ENCODE measurements at places on chromosomes 11 and 22.

DNA sequence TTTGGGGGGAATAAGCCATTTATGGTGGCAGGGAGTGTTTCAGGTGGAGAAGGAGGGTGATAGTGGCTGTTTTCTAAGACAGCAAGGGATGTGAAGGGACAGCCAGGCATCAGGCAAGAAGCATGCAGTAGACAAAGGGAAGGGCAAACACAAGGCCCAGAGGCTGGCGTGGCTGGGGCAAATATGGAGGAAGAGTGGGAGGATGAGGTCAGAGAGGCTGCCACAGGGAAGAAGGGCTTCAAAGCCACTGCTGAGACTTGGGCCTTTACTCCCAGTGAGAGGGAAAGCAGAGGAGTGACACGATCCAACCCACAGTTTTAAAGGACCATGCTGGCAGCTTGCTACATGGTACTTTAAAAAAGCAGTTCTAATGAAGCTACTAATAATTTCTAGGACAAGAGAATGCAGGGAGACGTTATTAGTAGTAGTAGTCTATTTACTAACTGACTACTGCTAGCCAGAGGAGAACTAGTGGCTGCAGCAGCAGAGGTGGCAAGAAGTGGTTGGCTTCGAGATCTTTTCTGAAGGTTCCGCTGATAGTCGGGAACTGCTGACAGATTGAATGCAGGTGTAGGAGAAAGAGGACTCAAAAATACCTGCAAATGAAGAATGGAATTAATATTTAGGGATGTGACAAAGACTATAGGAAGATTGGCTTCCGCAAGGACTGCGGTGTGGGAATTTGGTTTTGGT is 13.7 kb downstream of the KMT5B start:
- no peak for DNase-seq

GRCh38 chr22:40137132-40137531 is 40.6 kb upstream of the TNRC6B start:
- DNase-seq: no peak

GRCh38 chr11:33543823-33544222 is 156.8 kb downstream of the C11orf91 start:
- DNase-seq: no peak

- DNase-seq: no peak
These were observed 602.2 kb downstream of the BUD13 start for GRCh38 chr11:116170526-116171120.

- DNase-seq: no peak
These were observed 614 bp downstream of the NR1H3 start for GRCh38 chr11:47258317-47258902.

DNA sequence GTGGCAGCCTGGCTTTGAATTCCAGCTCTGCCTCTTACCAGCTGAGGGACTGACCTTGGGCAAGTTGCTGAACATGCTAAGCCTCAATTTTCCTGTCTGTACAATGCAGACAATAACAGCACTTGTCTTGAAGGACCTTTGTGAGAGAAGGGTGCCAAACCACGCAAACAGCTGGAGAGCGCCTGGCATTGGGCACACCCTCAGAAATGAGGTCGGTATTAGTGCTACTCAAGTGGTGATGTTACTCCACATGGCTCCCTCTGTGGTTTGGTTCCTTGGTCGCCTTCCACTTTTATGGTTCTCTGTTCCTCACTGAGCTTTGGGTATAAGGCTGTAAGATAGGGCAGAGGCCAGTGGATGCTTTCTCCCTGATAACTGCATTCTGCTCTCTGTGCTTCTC is 8.2 kb downstream of the UBASH3B start:
- DNase-seq: peak; percentile 16

GRCh38 chr22:44668190-44668885 is 33.7 kb upstream of the PRR5 start:
- no peak for DNase-seq

DNA sequence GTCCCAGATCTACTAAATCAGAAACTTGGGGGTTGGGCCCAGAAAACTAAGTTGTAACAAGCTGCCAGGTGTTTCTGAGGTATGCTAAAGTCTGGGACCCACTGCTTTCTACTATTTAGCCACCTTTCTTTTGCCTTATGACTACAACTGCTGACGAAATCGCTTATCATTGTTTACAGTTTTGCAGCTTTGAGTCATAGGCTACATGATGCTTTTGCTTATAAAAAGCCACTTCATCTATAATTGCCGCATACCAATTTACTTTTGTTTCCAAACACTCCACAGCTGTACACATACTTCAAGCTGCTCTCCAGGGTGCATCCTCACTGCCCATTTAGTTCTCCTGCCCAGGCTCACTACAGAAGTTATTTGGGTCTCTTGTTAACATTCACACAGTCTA is 144.7 kb downstream of the ENTHD1 start:
- DNase-seq: peak; percentile 6

GRCh38 chr11:130416906-130417305 is 11.5 kb downstream of the ADAMTS8 start:
- no peak for DNase-seq

DNA sequence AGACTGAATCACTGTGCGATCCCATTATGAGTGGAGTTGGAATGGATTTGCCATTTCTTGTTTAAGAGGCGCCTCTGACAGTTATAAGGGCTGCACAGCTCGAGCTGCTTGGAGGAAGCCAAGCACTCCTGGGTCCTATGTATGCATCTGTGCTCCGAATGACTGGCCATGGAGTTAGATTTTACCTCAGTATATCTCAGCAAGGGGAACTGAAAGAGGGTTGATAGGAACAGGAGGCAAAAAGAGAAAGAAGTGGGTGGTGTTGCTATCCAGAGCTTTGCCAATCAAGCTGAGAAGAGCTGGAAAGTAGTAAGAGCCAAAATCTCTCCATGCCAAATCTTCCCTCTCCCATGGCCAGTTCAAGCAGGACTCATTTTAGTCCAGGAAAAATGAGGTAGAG is 632.0 kb upstream of the KIRREL3 start:
- DNase-seq: no peak

- DNase-seq: no peak
These were observed 10.7 kb downstream of the SERPINH1 start for GRCh38 chr11:75572744-75573143.

- no peak for DNase-seq
These were observed 23.2 kb upstream of the ST3GAL4 start for GRCh38 chr11:126332221-126332711.

- DNase-seq: no peak
These were observed 105.9 kb upstream of the BDNF start for GRCh38 chr11:27806122-27806521.

DNA sequence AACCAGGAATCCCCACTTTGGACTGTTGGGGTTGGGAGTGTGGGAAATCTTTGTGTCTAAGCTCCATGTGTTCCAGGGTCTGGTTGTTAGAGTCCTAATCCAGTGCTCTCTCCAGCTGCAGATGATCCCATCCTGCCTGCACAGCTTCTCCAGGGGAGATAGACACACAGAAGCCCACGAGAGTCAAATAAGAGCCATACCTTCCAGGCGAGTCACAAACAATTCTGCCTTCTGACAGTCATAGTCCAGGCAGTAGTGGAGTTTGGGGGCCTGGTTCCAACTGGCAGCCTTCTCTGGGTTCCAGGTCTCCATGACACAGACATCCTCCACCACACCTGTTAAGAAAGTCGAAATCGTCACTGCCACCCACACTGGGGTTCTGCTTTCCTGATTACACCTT is 32.1 kb downstream of the SYT13 start:
- DNase-seq: no peak

GRCh38 chr22:46052801-46053562 is 76.0 kb upstream of the WNT7B start:
- DNase-seq: no peak

- DNase-seq: no peak
These were observed 11.8 kb downstream of the TBC1D10A start for GRCh38 chr22:30314915-30315314.

- DNase-seq: no peak
These were observed 16.4 kb downstream of the IFITM10 start for GRCh38 chr11:1733716-1734640.

GRCh38 chr11:9399466-9399865 is 15.0 kb downstream of the IPO7 start:
- DNase-seq: no peak

- no peak for DNase-seq
These were observed 7.8 kb upstream of the DUSP18 start for GRCh38 chr22:30675436-30675835.

GRCh38 chr22:36032611-36033010 is 4.0 kb upstream of the RBFOX2 start:
- DNase-seq: no peak
